ENCODE measurements at places on chromosomes 1 and 21.
A peak's percentile ranks its signal among the peaks of the same experiment; 100 is the strongest.

DNA sequence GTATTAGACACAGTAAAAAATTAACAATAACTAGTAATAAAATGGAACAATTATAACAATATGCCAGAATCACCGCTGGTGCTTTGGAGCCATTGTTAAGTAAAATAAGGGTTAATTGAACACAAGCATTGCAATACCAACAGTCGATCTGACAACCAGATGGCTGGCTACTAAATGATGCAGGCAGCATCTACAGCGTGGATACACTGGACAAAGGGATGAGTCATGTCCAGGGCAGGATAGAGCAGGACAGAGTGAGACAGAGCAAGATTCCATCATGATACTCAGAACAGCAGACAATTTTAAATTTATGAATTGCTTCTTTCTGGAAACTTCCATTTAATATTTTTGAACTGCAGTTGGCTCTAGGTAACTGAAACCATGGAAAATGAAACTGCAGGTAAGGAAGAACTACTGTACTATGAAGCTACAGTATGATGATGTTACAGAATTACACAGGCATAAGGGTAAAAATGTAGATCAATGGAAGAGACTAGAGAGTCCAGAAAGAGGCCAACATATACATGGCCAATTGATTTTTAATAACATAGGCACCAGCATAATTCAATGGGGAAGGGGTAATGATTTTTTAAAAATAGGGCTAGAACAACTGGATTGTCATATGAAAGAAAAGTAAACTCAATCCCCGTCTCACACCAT, 168.7 kb downstream of the RRAGC start:
- DNase-seq = no peak

GRCh38 chr1:29676496-29676895, 440.2 kb downstream of the PTPRU start:
- no peak for DNase-seq

GRCh38 chr1:36369061-36369861, 16.5 kb downstream of the STK40 start:
- DNase-seq = peak; percentile 75

DNA sequence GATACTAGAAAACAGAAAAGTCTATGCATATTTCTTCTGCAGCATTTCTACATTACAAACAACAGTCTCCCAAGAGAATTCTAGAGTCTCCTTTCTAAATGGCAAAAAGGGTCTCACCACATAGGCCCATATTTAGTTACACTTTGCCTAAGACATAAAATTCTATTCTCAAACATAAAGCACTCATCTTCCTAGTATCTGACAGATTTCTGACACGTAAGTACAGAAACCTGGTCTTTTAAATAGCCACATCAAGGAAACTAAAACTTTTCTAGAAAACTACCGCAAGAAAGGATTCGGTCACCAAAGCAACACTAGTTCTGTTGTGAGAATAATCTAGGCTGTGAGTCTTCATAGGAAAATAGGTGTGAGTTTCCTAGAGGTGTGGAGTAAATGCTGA, 33.6 kb upstream of the CTSK start:
- DNase-seq = no peak

DNA sequence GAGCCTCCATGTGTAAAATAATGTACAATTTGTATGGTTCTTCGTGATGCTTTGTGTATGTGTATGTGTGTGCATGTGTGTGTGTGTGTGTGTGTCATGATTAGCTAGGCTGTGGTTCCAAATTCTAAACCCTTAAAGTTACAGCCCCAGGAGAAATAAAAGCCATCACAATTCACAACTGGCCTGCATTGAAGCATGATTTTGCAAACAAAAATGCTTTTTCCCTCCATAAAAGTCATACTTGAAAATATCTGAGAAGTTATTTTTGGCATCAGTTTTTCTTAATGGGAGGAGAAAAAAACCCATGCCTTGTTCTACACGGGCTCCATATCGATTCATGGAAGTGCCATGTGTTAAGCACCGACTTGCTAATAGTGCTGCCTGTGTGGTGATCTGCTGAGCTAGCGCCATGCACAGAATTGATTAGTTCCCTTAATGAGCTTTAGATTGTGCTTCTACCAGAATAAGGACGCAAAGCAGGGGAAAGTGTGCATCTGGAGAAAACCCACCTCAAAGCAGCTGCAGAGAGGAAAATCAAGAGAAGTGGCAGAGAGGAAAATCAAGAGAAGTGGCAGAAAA, 207.3 kb downstream of the DSCAM start:
- no peak for DNase-seq

Data from activated CD4-positive, alpha-beta T cell treated with anti-CD3 and anti-CD28 coated beads for 1 hour (primary cell).